ENCODE measurements at places on chromosomes 6 and 20. TPM values are rescaled to one million over a fixed set of nuclear protein-coding genes. Genes with fewer than 3 reads are reported as not detected.

The OPRL1 gene
- 2.7 TPM for total RNA-seq

The MRAP2 gene
- total RNA-seq = 4.6 TPM

The ZNF451 gene
- total RNA-seq = 39.3 TPM

The CHRNA4 gene
- 0.13 TPM for total RNA-seq

The OR2J3 gene
- not detected for total RNA-seq

The CUTA gene
- total RNA-seq = 43.8 TPM

The GPSM3 gene
- 6.9 TPM for total RNA-seq

The TAAR5 gene
- not detected for total RNA-seq

The ADGRF4 gene
- total RNA-seq = not detected

The KHDC1L gene
- total RNA-seq = not detected

The HDGFL1 gene
- total RNA-seq = not detected

The C6orf132 gene
- total RNA-seq = under 0.01 TPM

The GLP1R gene
- total RNA-seq = not detected

The ID1 gene
- 901 TPM for total RNA-seq

The OTOR gene
- total RNA-seq = not detected

The CLIC5 gene
- total RNA-seq = under 0.01 TPM

The CDSN gene
- under 0.01 TPM for total RNA-seq

The OLIG3 gene
- total RNA-seq = not detected

The FABP7 gene
- total RNA-seq = not detected

The BPIFB4 gene
- total RNA-seq = not detected

The CD83 gene
- 3.8 TPM for total RNA-seq

The MAD2L1BP gene
- total RNA-seq = 23.3 TPM

The SEMG1 gene
- not detected for total RNA-seq

The TBXT gene
- not detected for total RNA-seq

The TGM3 gene
- total RNA-seq = not detected

The NDRG3 gene
- 28.3 TPM for total RNA-seq

The PRKN gene
- 0.39 TPM for total RNA-seq

The TCP11 gene
- total RNA-seq = 0.13 TPM

The RIMS1 gene
- total RNA-seq = 21.2 TPM

The SUMO4 gene
- 1.0 TPM for total RNA-seq

The ZNFX1 gene
- total RNA-seq = 38.9 TPM

The SALL4 gene
- 0.26 TPM for total RNA-seq

The ARMC2 gene
- 0.64 TPM for total RNA-seq

The CCN5 gene
- not detected for total RNA-seq

The PAX1 gene
- not detected for total RNA-seq

The ZBTB12 gene
- 3.0 TPM for total RNA-seq

The MYO6 gene
- 26.7 TPM for total RNA-seq

The GSTA3 gene
- not detected for total RNA-seq

The MOCS3 gene
- total RNA-seq = 6.7 TPM

The HLA-DMA gene
- 1.2 TPM for total RNA-seq

The CAGE1 gene
- total RNA-seq = 0.13 TPM

The FAM217A gene
- not detected for total RNA-seq

The THBD gene
- 7.7 TPM for total RNA-seq
